ENCODE measurements at places on chromosomes 13 and 19.

- no peak for DNase-seq
Observed at GRCh38 chr13:58882516-58882915, 1251.0 kb downstream of the PCDH17 start.

- DNase-seq = no peak
Observed at GRCh38 chr13:34145061-34145460, 327.1 kb downstream of the RFC3 start.

GRCh38 chr19:4291184-4291732 is 10.9 kb downstream of the TMIGD2 start:
- DNase-seq = no peak

- no peak for DNase-seq
Observed at GRCh38 chr19:7955696-7956095, 12.2 kb upstream of the TIMM44 start.

GRCh38 chr19:1313695-1314613 is 28.3 kb downstream of the EFNA2 start:
- no peak for DNase-seq

Measured in anterior cingulate cortex (tissue), 58 donors.